ENCODE measurements at places on chromosomes 5 and 9. TPM values are rescaled to one million over a fixed set of nuclear protein-coding genes. Genes with fewer than 3 reads are reported as not detected.

Gene CAMK2A
- total RNA-seq, result 0.51 TPM

Gene OLFM1
- total RNA-seq, result 0.39 TPM

Gene OLFML2A
- 44.5 TPM for total RNA-seq

Gene CDH9
- 0.10 TPM for total RNA-seq

Gene CWC27
- 19.7 TPM for total RNA-seq

Gene SEMA5A
- 0.15 TPM for total RNA-seq

Gene LTC4S
- 0.69 TPM for total RNA-seq

Gene SPINK6
- not detected for total RNA-seq

GRCh38 chr9:98786750-98787510, 9.4 kb downstream of the ANKS6 start:
- no peaks in the 10 kb centered on the region for H3K27me3 ChIP-seq
- no peak for DNase-seq
- H3K36me3 ChIP-seq, result no peaks in the 10 kb centered on the region
- H3K4me1 ChIP-seq, result peaks cover 10% of the 10 kb centered on the region
- H3K4me3 ChIP-seq, result no peak overlapping the region
- H3K27ac ChIP-seq, result no peak overlapping the region

DNA sequence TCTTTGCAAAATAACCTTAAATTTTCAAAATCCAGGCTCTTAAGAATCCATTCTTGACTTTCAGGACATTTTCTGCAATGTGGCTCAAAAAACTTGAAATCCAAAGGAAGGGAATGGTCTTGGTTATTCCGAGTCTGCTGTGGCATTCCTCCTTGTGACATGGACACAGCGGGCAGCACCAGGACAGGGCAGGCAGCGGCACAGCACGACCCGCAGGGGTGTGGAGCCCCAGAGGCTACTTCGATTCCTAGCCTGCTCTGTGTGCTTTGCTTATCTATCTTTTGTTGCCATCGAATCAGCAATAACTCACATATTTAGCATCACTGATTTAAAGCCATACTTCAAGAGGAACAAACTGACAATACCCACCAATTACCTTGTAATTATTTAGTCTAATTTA, 420.2 kb upstream of the IRX1 start:
- no peaks in the 10 kb centered on the region for H3K36me3 ChIP-seq
- no peak for DNase-seq
- H3K4me3 ChIP-seq, result no peak overlapping the region
- no peak overlapping the region for H3K27ac ChIP-seq
- no peaks in the 10 kb centered on the region for H3K4me1 ChIP-seq

DNA sequence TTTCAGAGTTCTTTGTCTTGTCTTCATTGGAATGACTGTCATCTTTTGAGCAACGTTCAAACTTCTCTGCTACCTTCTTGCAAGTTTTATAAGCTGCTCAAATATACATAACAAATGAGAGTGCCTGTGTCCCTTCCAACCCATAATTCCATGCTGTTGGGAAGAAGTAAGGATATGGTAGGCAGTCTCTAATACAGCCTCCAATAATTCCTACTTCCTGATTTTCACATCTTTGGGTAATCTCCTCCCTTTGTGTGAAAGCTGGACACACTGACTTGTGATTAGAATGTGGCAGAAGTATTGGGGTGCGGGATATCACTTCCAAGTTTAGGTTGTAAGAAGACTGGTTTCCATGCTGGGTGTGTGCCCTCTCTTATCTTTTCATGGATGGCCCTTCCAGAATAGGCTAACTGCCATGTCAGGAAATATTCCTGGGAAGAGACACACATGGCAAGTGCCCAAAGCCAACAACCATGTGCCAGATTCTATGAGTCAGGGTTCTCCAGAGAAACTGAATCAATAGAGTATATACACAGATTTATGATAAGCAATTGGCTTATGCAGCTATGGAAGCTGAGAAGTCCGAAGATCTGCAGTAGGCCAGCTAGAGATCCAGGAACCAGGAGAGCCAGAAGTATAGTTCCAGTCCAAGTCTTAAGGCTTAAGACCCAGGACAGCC, 531.3 kb downstream of the NTRK2 start:
- no peaks in the 10 kb centered on the region for H3K4me1 ChIP-seq
- no peak overlapping the region for H3K27ac ChIP-seq

GRCh38 chr5:98602534-98603112, 170.8 kb upstream of the RGMB start:
- H3K4me3 ChIP-seq, result no peak overlapping the region
- H3K27me3 ChIP-seq, result no peaks in the 10 kb centered on the region
- no peak for DNase-seq
- no peak overlapping the region for H3K27ac ChIP-seq

- H3K27ac ChIP-seq, result no peak overlapping the region
- peaks cover 29% of the 10 kb centered on the region for H3K4me1 ChIP-seq
- no peaks in the 10 kb centered on the region for H3K36me3 ChIP-seq
- no peak overlapping the region for H3K4me3 ChIP-seq
- no peak for DNase-seq
Observed at GRCh38 chr5:55989860-55990259, 4.9 kb downstream of the IL6ST start.

DNA sequence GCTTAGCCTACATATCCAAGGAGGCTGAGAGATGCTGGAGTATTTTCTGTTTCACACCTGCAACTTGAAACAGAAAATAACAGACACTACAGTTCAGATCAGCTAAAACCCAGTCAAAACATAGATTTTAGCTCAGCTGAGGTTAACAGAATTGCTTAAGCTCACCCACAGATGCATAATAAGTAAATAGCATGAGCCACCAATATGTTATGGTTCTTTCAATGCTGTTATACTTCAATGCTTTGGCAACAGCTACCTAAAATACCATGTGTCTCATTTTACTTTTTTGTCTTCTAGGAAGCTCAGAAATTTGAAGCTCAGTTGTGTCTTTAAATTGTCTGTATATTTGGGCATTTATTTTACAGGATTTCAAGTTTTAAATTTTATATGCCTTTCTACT, 35.8 kb upstream of the OR13F1 start:
- no peaks in the 10 kb centered on the region for H3K27me3 ChIP-seq
- H3K4me3 ChIP-seq, result no peak overlapping the region
- H3K27ac ChIP-seq, result no peak overlapping the region
- DNase-seq, result no peak
- no peaks in the 10 kb centered on the region for H3K4me1 ChIP-seq

- H3K4me3 ChIP-seq, result no peak overlapping the region
- no peaks in the 10 kb centered on the region for H3K36me3 ChIP-seq
- no peak overlapping the region for H3K27ac ChIP-seq
- peaks cover 18% of the 10 kb centered on the region for H3K27me3 ChIP-seq
- DNase-seq, result no peak
Observed at GRCh38 chr5:133839721-133840120, 128.7 kb downstream of the C5orf15 start.

- peaks cover 4% of the 10 kb centered on the region for H3K4me1 ChIP-seq
- H3K4me3 ChIP-seq, result no peak overlapping the region
Observed at GRCh38 chr5:20034717-20035116, 46.7 kb upstream of the CDH18 start.

DNA sequence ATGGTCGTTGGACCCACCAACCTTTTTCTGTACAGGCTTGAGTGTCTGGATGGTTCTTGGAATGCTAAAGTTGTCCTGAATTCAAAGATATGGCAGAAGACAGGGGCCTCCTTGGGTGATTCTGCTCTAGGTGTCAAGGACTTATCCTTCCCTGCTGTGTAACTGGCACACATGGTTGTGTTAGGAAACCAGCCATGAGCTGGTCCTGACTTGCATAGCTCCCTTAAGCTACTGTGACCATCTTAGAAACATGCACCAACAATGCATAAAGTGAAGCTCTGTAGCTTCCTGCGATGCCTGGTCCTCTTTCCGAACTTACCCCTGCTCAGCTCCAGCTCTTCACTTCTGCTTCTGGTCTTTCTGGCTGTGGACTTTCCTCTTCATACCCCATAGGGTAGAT, 224.6 kb downstream of the TLE4 start:
- H3K27ac ChIP-seq, result no peak overlapping the region
- H3K4me1 ChIP-seq, result no peaks in the 10 kb centered on the region
- no peak for DNase-seq
- no peaks in the 10 kb centered on the region for H3K27me3 ChIP-seq
- H3K4me3 ChIP-seq, result no peak overlapping the region

DNA sequence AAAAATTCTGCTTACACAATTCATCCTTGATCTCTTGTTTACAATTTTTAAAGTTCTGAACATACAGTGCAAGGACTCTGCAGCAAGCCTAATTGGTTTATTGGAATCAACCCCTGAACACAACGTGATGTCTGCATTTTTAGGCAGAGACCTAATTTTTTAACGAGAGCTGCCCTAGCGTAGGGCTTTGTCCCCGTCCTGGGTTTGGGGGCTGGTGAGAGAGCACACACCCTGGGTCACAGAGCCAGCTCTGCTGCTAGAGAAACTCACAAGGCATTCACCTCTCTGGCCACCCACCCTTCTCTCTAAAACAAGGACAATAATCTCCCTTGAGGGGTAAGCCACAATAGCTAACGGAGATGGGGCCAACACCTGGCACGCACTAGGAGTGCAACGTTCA, 28.2 kb downstream of the SH3PXD2B start:
- H3K27ac ChIP-seq, result no peak overlapping the region
- no peak overlapping the region for H3K4me3 ChIP-seq
- H3K27me3 ChIP-seq, result no peaks in the 10 kb centered on the region
- DNase-seq, result no peak

DNA sequence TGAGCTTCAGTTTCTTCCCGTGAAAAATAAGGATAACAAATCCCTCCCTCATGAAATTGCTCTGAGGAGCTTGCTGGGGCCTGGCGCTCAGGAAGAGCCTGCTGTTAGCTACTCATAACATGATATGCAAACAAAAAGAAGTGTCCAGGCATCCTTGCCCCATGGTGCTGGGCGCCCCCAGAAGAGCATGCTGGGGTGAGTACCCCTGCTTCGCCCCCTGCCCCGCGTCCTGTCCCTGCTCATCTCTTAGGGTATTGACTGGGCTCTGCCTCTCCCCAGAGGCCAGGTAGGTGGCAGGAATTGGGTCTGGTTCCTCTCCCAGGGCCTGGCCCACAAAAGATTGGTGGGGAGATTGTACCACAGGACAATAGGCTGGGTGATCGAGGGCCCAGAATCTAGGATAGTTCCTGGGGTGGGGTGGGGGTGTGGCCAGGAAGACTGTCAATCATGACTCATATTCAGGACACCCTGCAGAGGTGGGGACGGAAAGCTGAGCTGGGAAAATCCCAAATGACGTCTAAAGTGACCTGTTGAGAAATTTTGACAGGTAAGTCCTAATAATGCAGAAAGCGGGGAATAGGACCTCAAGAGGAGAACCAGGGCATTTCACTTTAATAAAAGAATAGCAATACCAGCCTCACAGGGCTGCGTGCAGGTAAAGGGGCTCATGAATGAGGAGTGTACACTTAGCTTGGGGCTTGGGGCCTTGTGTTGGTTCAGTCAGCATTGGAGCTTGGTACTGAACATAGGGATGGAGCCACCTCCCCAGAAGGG, 8.9 kb downstream of the PITX1 start:
- no peak overlapping the region for H3K27ac ChIP-seq
- H3K4me3 ChIP-seq, result no peak overlapping the region
- H3K36me3 ChIP-seq, result no peaks in the 10 kb centered on the region
- no peak for DNase-seq
- peaks cover 6% of the 10 kb centered on the region for H3K4me1 ChIP-seq

- no peak overlapping the region for H3K4me3 ChIP-seq
- no peak for DNase-seq
- H3K36me3 ChIP-seq, result no peaks in the 10 kb centered on the region
- no peaks in the 10 kb centered on the region for H3K27me3 ChIP-seq
Observed at GRCh38 chr9:15155826-15156225, 151.2 kb downstream of the TTC39B start.

DNA sequence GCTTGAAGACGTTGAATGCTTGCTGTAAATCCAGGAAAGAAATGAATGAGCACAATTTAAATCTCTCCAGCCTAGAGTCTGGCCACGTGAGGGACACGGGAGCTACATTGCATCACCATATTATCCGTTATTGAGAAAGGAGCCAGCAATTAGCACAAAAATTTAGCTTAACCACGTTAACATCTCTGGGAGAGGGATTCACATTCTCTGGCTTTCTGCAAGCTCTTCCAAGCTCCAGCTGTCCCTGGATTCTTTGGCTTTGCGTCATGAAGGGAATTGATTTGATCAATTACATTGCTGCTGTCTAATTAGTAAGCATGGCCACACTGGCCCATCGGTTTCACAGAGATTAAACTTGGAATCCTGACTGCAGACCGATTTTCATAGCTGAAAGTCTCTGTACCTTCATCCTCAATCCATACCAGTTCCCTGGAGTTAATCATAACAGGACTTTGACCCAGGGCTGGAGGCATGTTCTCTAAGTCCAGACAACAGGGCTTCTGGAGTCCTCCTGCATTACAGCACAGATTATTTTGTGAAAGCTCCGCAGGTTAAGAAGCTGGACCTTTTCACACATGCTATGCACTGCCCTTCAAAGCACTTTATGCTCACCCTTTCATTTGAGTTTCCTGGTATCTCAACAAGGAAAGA, 31.6 kb downstream of the ADRA1B start:
- H3K36me3 ChIP-seq, result no peaks in the 10 kb centered on the region
- DNase-seq, result no peak
- no peaks in the 10 kb centered on the region for H3K4me1 ChIP-seq

DNA sequence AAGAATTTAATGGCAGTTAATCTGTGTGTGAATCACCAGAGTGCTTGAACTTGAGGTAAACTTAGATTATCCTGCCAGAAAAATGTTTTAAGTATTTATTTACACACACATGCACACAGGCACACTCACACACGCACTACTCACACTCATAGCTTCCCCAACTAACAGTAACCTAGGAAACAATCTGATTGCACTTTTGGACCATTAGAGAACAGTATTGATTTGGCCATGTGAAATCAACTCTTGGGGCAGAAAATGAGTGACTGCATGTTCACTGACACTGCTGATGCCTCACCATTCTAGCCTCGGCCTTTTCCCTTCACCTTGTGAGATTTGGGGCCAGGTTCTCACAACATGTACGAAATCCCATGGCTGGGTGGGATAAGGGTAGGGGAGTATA, 64.1 kb downstream of the SLC1A3 start:
- H3K27me3 ChIP-seq, result peaks cover 3% of the 10 kb centered on the region
- H3K4me3 ChIP-seq, result no peak overlapping the region
- H3K4me1 ChIP-seq, result no peaks in the 10 kb centered on the region
- no peak overlapping the region for H3K27ac ChIP-seq
- no peaks in the 10 kb centered on the region for H3K36me3 ChIP-seq
- DNase-seq, result no peak
